Fibroblast of skin of left quadriceps (primary cell): ENCODE measurements at places on chromosomes 3 and 15.
A peak's percentile ranks its signal among the peaks of the same experiment; 100 is the strongest.

- DNase-seq: no peak
Observed at GRCh38 chr15:72554471-72555425, 80.6 kb downstream of the ARIH1 start.

GRCh38 chr3:135125171-135125801, 330.2 kb downstream of the EPHB1 start:
- DNase-seq: peak; percentile 20

DNA sequence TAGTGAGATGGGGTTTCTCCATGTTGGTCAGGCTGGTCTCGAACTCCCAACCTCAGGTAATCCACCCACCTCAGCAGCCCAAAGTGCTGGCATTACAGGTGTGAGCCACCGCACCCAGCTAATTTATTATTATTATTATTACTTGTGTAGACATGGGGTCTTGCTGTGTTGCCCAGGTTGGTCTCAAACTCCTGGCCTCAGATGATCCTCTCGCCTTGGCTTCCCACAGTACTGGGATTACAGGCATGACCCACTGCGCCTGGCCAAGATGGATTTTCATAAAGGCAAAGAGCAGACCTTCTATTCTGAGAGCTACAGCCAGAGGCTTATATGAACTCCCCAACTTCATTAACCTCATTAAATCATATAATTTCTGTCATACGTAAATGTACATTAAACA, 17.2 kb downstream of the PTPN9 start:
- no peak for DNase-seq

- DNase-seq: peak; percentile 72
Observed at GRCh38 chr15:64344651-64345294, 11.2 kb downstream of the CSNK1G1 start.

DNA sequence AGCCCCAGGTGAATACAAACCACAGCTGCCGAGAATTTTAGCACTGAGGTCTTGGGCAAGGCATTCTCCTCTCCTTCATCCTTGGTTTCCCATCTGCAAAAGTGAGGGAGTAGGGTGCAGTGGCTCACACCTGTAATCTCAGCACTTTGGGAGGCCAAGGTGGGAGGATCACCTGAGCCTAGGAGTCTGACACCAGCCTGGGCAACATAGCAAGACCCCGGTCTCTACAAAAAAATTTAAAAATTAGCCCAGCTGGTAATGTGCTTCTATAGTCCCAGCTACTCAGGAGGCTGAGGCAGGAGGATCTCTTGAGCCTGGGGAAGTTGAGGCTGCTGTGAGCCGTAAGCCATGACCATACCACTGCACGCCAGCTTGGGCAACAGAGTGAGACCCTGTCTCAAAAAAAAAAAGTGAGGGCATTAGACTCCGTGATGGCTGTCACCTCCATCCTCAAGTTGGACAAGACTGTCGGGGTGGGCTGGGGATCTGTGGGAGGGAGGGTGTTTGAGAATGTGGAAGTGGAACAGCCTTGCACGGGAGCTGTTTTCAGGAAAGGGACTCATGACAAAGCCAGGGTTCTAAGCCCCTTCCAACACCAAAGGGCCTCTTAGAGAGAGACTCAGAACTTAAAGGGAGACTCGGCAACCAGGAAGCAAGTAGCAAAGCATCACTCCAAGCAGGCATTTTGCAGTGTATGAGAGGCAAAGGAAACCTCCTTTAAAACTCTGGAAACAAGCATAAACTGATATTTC, 46.0 kb upstream of the FURIN start:
- no peak for DNase-seq

- no peak for DNase-seq
Observed at GRCh38 chr15:36642311-36642710, 62.9 kb downstream of the CDIN1 start.

DNA sequence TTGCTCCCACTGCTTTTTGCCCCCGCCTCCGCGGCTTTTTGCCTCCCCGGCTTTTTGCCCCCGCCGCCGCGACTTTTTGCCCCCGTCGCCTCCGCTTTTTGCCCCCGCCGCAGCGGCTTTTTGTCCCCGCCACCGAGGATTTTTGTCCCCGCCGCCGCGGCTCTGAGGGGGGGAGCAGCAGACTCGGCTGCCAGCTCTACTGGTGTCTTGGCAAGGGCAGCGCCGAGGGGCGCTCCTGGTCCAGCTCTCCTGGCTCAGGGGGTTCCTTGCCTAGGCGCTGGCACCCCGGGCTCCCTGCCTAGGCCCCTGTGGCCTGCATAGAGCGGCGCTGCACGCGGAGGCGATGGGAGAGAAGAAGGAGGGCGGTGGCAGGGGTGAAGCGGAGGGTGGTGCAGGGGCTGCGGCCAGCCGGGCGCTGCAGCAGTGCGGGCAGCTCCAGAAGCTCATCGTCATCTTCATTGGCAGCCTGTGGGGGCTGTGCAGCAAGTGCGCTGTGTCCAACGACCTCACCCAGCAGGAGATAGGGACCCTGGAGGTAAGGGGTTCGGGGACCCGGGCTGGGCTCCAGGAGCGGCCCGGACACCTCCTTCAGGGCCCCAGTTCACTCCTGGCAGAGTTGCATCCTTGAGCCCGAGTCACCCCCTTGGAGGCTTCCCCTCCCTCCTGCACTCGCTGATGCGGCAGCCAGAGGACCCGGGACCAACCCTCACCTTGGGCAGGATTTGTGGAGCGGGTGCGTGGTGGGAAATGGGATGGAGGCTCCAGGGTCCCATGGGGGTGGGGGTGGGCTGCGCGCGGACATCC, 642.4 kb downstream of the GOLGA6L6 start:
- no peak for DNase-seq

- DNase-seq: no peak
Observed at GRCh38 chr3:59816312-59816711, 766.5 kb upstream of the CFAP20DC start.

DNA sequence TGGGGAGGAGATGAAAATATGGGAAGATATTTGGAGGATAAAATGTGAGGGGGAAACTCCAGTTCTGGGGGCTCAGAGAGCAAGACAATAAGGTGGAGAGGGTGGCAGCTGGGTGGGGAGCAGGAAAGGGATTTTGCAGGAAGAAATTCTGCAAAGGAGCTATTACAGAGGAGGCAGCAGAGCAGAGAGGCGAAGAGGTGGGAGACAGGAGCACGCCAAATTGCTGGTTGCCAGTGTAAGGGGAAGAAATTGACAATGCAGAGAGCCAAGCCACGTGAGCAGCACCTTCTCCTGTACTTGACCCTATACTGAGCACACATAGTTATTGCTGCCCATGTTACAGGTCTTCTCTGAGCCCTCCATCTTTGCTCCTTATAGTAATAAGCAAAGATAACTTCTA, 190.3 kb upstream of the ONECUT1 start:
- no peak for DNase-seq

- DNase-seq: no peak
Observed at GRCh38 chr15:40037721-40038120, 1.3 kb downstream of the SRP14 start.

- DNase-seq: no peak
Observed at GRCh38 chr3:46112984-46113383, 85.7 kb upstream of the XCR1 start.

GRCh38 chr3:106125321-106125720, 256.5 kb upstream of the CBLB start:
- DNase-seq: no peak

DNA sequence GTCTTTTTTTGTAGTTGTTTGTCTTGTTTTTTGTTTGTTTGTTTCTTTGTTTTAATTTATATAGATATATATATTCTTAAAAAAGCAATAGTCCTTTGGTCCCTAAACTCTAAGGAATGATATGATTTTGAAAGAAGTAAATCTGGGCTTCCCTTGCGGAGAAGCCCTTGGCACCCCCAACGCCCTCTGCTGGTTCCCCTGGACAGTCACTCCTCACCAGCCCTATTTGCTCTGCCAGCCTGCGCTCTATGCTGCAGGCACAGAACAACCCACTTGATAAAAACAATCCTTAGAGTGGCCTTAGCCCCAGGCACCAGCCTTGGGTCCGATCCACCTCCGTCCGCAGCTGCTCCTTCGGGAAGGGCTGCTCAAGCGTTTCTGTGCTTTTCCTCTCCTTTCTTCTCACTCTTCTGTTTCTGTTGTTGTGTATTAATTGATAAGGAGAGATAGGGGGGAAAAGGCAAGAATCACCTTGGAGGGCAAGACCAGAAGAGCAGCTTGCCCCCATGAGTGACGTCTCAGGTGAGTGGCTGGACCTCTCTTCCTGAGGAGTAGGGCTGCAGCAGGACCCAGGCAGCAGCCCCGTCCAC, 13.7 kb upstream of the PARP6 start:
- DNase-seq: no peak

DNA sequence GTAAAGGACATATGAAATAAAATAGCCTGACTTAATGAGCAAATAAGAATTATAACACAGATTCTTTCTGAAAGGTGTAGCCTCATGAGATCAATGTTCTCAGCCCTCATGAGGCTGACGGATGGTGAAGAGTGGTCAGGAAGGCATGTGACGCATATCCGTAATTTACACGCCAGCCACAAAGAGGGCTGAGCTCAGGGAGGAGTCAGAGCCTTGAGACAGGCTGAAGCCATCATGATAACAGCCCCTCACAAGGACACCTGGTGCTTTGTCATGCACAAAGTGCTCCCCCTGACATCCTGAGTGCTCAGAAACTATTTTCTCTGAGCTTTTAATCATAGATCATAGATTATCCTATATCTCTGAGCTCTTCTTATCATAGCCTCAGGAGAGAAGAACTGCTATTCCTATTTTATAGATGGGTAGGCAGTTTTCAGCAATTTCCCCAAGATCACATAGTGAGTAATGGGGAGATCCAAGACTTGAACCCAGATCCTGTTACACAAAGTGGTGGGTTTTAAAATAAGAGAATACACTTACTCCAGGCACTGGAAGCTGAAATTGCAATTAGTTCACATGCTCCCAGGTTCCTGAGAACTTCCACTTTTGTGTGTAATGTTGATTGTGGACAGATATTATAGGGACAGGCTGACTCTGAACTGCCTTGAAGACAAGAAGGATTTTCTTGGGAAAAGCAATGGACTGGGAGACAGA, 267.1 kb downstream of the RPLP1 start:
- DNase-seq: no peak

DNA sequence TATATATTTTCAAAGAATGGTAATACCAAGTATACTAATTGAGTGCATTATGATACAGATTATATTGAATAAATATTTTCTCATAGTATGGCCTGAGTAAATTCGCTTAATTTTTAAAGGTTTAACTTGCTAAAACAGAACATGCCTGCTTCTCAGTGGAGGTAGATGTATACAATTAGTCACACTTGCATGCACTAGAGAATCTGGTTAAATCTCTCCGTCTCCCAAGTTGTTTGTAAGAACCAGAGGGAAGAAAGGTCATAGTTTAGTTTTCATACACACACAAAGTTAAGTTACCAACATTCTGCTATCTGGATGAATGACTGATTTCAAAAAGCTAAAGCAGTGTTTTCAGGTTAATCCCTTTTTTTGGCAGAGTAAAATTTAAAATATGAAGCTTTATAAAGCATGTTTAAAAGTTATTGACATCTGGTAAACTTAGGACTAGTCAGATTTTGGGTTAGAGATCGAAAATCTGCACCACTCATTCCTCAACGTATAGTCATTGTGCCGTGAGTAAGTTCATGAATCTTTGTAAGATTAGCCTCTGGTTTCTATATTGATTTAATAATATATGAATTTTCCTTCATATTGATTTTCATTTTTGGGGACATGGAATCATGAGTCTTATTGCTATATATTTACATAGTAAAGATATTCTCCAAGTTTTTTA, 117.6 kb upstream of the SAMMSON start:
- no peak for DNase-seq

- DNase-seq: no peak
Observed at GRCh38 chr3:130470126-130470525, 46.9 kb upstream of the COL6A6 start.

DNA sequence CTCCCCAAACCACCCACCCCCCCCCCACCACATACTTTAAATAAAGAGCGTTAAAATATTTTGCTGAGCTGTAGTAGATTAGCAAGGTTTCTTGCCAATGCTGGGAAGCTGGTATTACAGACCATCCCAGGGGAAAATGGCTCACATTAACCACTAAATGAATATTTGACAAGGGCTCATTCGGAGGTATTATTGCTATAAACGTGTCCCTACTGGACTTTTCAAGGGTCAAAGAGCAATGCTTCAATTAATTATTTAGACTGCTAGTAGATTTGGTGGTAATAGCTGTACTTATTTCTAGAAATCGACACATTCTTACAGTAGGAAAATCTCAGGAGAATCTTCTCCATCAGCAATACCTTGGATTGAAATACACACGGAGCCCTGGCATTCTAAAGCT, 5.2 kb downstream of the SOX2 start:
- no peak for DNase-seq

GRCh38 chr3:73188707-73189106, 127.2 kb downstream of the EBLN2 start:
- DNase-seq: no peak
